ENCODE measurements at places on chromosomes 1 and 21.

DNA sequence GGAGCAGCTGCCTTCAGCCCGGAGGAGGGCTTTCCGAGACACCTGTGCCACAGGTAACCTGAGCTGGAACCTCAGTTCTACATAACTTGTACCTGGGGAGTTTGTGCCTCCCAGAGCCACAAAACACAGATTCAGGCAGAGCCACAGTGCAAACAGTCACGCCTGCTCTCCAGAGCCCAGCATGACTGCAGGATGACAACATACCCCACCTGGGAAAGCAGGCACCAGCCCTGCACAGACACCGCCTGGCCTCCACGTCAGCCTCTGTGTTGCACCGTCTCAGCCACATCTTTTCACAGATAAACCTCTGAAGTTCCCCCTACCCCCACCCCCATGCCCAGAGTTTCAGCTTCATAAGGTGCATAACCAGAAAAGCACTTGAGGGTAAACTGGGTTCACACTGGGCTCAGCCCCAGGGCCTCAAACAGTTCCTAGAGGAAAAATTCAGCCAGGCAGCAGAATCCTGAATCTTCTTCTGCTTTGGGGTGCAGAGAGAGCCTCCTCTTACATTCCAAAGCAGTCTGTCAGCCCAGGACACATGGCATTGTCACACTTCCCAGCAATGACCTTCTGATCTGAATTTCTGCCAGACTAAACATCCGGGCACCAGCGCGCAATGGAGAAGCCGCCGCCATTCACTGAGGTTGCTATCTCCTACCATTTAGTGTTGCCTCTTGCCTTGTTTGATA is 229.5 kb downstream of the TOMM20 start:
- no peak for DNase-seq

GRCh38 chr1:27878787-27879335 is 6.5 kb downstream of the THEMIS2 start:
- DNase-seq = no peak

DNA sequence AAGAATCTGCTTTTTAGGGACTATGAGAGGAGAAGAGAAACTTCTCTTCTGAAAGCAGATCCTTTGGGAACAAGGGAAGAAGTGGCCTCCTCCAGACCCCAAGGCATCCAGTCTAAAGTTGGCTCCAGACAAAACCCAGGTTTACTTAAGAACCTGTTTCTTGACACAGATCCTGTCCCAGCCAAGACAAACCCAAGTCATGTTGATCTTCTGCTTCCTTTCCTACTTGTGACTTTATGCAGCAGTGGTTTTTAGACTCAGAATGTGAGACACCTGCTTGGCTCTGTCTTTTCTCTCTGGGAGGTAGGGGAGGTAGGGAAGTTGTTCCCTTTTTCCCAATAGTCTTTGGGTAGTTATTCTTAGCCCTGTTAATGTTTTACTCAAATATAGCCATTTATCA is 38.3 kb downstream of the ELAPOR1 start:
- DNase-seq = no peak

DNA sequence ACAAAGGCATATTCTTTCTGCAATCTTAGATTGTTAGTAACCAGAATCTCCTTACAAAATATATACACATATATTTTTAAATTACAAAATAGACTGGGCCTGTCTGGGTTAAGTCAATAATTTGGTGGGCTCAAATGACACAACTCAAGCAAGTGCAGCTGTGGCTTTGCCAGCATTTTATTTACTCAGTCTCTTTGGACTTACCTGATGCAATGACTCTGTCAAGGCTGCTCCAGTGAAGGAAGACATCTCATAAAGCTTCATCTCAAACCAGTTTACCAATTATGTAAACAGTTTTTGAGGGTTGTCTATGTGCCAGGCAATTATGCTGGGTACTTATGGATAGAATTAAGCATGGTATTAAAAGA is 22.8 kb upstream of the ABCA4 start:
- no peak for DNase-seq

DNA sequence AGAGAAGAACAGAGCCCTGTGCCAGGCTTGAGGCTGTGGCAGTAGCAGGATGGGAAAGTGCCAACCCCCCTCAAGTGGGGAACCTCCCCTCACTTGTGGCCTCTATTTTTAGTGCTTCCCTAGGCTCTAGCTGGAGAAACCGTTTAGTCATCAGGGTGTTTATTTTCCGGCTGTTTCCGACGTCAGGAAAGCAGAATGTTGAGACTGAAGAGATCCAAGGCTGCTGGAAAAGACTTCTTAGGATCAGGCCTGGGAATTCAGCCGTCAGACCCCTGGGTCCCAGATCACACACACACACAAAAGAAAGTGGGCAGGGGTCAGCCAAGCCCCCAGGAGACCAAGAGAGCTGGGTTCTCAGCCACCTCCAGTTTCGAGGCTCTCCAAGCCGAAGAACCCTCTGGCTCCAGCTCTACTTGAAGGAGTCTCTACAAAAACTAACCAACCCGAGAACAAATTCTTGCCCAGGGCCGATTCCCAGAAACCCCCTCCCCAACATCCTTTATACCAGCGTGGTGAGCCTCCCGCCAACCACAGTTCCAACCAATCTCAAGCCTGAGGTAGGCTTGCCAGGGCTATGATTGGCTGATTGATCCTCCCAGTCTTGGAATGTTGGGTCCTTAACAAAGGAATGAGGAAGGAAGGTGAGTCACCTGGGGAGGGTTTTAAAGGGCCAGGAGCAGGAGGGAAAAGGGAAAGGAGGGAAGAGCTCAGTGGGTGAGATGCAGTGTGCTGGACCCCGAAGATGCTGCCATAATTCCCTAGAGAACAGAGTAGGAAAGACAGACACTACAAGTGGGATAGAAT is 2.5 kb upstream of the MEF2D start:
- no peak for DNase-seq

GRCh38 chr1:185813401-185813979 is 79.3 kb downstream of the HMCN1 start:
- no peak for DNase-seq

All from stimulated activated effector memory CD8-positive, alpha-beta T cell treated with anti-CD3 and anti-CD28 coated beads, Interleukin-12 subunit alpha, Interleukin-12 subunit beta, amount 100 ng/mL, for 72 hours (primary cell).